ENCODE measurements at places on chromosomes 3 and 15.

GRCh38 chr3:46348823-46349482 lies 5.0 kb upstream of the CCR2 start:
- DNase-seq = no peak

DNA sequence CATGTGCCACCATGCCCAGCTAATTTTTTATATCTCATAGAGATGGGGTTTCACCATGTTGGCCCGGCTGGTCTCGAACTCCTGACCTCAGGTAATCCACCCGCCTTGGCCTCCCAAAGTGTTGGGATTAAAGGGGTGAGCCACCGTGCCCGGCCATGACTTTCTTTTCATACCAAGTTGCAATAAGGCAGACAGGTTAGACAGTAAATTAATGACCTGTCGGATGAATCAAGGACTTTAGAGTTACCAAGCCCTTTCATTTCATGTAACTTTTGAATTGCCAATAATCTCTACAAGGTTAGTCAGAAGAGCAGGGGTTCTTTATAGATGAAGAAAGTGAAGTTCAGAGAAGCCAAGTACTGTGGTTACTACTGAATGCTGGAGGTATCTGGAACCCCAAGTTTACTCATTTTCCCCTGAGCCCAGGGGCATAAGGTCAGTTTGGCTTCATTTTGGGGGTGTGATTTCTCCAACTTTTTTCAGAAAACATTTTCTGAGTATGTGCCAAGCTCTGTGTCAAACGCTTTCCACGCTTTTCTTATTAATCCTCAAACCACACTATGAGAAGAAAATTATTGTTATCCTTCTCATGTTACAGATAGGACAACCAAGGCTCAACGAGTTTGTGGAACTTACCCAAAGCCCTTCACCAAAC lies 11.9 kb downstream of the PRICKLE2 start:
- no peak for DNase-seq

GRCh38 chr15:44311136-44311535 lies 22.6 kb downstream of the GOLM2 start:
- DNase-seq = no peak

DNA sequence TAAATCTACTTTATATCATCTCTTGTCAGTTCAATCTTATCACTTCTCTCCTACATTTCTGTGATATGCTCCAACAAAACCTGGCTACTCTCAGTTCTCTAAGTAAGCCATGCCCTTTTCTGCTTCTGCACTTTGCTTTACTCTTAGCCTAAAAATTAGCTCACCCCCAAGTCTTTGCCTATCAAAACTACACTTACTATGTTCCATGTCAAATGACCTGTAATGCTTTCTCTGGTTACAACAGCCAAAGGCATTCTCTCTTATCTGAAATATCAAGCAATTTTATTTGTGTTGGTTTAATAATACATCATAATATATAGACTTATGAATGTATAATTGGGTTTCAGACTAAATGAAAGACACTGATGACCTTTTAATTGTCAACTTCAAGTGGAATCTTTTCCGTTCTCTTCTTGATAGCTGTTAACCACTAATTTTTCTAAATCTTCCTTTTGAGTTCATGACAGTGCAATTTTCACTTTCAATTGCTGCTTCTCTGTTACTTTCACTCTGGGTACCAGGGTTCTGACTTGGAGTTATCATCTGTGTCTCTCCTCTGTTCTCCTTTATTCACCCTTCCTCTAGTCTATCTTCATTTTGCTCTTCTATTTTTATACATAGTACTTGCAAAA lies 619.0 kb upstream of the GOLIM4 start:
- DNase-seq = no peak

DNA sequence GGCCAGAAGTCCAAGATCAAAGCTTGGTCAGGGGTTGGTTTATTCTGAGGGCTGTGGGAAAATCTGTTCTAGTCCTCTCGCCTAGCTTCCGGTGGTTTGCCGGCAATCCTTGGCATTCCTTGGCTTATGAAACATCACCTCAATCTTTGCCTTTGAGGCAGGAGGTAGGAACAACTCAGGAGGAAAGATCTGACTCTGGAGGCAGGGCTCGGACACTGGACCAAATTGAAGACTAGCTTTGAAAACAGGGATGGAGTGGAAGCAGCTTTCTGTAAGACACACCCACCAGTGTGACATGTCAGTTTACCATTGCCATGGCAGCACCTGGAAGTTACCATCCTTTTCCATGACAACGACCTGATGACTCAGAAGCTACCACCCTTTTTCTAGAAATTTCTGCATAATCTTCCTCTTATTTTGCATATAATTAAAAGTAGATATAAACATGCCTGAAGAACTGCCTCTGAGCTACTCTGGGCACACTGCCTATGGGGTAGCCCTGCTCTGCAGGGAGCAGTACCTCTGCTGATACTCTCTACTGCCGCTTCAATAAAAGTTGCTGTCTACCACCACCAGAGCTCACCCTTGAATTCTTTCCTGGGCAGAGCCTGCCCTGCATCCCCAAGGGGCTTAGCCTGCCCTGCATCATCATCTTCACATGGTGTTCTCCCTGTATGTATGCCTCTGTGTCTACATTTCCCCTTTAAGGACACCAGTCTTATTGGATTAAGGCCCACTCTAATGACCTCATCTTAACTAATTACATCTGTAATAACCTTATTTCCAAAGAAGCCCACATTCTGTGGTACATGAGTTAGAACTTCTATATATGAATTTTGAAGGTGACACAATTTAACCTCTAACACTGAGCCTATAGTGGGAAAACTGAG lies 38.3 kb upstream of the TM4SF4 start:
- DNase-seq = no peak

- DNase-seq = no peak
Observed at GRCh38 chr15:78358102-78358870, 18.1 kb downstream of the CRABP1 start.

DNA sequence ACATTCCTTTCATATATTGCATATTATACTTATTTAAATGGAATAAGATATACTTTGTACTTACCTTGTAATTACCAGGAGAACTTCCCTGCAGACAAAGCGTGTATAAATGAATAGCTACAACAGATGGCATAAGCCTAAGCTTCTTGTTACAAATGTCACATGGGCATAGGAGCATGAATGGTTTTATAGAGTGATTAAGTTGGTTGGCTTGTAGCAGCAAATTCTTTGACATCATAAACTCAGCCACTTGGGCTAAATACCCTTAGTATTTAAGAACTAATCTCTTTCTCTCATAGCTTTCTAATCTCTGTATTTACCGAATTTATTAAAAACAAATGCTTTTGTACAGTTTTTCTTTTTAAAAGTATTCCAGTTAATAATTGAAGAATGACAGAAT lies at the start of gene UBAP1L:
TSS of gene UBAP1L (minus strand) at position 115 of the 400 bp plus-strand sequence. CDS start 8,985 bp downstream, outside the sequence.
- no peak for DNase-seq
